Pancreas (tissue), 10 donors: ENCODE measurements at places on chromosomes 16 and 17. TPM values are rescaled to one million over a fixed set of nuclear protein-coding genes. Genes with fewer than 3 reads are reported as not detected.

- no peaks in the 10 kb centered on the region for H3K4me1 ChIP-seq
- H3K4me3 ChIP-seq, result no peak overlapping the region
- H3K27ac ChIP-seq, result no peak overlapping the region
Measured at GRCh38 chr17:76336756-76337412, 16.8 kb downstream of the PRPSAP1 start.

GRCh38 chr17:77233127-77233526 is 92.4 kb downstream of the SEC14L1 start:
- H3K36me3 ChIP-seq, result no peaks in the 10 kb centered on the region
- H3K4me1 ChIP-seq, result no peaks in the 10 kb centered on the region
- no peak overlapping the region for H3K27ac ChIP-seq
- no peaks in the 10 kb centered on the region for H3K27me3 ChIP-seq
- DNase-seq, result no peak
- H3K4me3 ChIP-seq, result no peak overlapping the region

- H3K4me1 ChIP-seq, result no peaks in the 10 kb centered on the region
- H3K27me3 ChIP-seq, result no peaks in the 10 kb centered on the region
- no peak overlapping the region for H3K4me3 ChIP-seq
- peak; percentile 70 for DNase-seq
Measured at GRCh38 chr16:17476414-17477259, 5.9 kb upstream of the XYLT1 start.

DNA sequence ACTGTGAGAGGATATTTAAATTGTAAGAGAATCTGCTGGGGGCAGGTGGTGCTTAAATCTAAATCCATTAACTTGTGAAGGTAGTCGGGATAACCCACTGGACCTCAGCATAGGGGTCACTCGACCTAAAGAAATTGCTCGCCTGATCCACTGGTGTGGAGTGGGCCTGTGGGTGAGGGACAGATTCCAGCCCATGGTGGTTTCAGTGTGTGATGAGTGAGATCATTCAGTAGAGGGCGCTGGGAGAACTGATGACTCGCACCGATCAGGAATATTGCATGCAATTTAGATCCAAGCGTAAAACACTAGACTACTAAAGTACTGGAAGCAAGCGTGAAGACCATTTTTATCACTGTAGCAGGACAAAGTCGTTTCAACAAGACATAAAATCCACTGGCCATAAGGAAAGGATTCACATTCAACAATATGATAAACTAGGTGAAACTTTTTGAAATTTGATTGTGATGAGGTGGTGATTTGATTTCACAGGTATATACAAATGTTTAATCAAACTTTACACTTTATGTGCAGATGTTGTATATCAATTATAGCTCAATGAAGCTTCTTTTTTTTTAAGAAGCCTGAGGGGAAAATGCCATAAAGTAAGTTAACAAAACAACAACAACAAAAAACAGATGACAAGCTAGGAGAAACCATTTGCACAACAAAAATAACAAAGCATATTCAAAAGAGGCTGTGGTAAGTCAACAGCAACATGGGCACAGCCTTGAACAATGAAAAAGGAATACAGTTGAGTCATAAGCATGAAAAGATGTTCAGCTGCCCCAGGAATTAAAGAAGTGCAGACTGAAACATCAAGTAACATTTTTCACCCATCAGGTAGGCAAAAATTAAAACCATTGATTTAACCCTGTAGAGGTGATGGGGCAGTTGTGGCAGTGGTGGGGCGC is 7.5 kb upstream of the TMEM170A start:
- no peaks in the 10 kb centered on the region for H3K36me3 ChIP-seq
- no peak overlapping the region for H3K27ac ChIP-seq
- H3K4me3 ChIP-seq, result no peak overlapping the region
- peak; percentile 66 for DNase-seq
- H3K4me1 ChIP-seq, result no peaks in the 10 kb centered on the region

DNA sequence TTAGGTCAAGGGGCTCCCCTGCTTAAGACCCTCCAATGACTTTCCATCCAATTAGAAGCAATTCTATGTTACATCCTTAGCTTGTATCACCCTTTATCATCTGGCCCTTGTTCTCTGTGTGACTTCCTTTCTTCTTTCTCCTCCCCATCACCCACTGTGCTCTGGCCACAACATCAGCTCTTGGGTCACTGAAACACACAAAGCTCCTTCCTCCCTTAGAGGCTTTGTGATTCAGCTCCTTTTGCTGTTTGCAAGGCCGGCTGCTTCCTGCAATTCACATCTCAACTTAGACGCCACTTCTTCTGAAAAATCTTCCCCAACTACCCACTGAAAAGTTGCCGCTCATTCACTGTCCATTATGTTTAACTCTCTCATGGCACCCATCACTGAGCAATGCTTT is 130.9 kb upstream of the CACNG3 start:
- no peaks in the 10 kb centered on the region for H3K4me1 ChIP-seq
- no peaks in the 10 kb centered on the region for H3K27me3 ChIP-seq
- no peaks in the 10 kb centered on the region for H3K36me3 ChIP-seq

DNA sequence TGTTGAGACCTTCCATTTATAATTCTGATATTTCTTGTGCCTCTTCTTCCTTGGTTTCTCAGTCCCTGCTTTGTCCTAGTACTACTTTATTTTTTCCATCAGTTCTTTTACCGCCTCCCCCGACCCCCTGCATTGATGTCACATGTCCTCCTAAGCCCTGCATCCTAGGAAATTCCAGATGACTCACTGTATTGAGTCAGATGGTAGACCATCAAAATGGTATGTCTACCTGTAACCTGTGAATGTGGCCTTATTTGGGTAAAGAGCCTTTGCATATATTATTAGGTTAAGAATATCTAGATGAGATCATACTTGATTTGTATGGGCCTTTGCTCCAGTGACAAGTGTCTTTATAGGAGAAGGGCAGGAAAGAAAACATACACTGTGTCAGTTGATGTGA is 515.3 kb upstream of the CA10 start:
- H3K27me3 ChIP-seq, result no peaks in the 10 kb centered on the region
- no peak for DNase-seq
- no peaks in the 10 kb centered on the region for H3K36me3 ChIP-seq
- H3K4me1 ChIP-seq, result no peaks in the 10 kb centered on the region
- no peak overlapping the region for H3K27ac ChIP-seq

GRCh38 chr16:80759419-80760162 is 44.8 kb downstream of the CDYL2 start:
- DNase-seq, result no peak
- no peaks in the 10 kb centered on the region for H3K4me1 ChIP-seq
- H3K27ac ChIP-seq, result no peak overlapping the region
- H3K4me3 ChIP-seq, result no peak overlapping the region
- H3K27me3 ChIP-seq, result no peaks in the 10 kb centered on the region

DNA sequence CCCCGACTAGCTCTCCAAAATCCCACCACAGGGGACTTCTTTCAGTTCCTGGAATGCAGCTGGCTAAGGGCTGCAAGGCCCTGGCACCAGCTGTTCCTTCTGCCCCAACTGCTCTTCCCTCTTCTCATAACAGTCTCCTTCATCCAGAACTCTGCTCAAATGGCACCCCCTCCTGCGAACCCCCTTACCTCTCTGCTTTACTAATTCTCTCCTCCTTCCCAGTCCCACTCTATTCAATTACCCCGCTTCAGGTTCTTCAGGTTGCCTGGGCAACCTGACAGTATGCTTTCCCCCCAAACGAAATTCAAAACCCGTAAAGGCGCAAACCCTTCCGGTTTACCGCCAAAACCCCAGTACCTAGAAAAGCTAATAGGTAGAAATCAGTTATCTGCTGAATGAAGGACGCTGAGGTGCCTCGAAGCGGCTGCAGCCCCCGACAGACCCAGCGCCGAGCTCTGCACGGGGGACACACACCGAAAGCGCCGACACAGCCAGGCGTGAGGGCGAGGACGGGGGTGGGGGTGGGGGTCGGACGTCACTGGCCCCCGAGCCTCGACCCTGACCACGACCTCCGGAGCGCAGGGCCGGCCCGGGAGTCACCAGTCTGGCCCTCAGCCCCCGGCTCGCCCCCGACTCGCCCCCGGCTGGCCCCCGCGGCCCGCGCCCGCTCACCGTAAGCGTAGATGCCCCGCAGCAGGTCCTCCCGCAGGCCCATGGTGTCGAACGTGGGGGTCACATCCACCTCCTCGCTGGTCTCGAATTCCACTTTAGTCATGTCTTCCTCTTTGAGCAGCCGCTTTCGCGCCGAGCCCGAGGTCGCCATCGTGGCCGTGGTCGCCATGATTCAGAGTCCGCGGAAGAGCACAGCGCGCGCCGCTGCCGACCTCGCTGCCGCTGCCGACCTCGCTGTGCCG is 550 bp downstream of the EIF4A3 start:
- DNase-seq, result no peak
- H3K27ac ChIP-seq, result peak overlapping the region; percentile 59
- H3K36me3 ChIP-seq, result peaks cover 4% of the 10 kb centered on the region
- peak overlapping the region; percentile 97 for H3K4me3 ChIP-seq

DNA sequence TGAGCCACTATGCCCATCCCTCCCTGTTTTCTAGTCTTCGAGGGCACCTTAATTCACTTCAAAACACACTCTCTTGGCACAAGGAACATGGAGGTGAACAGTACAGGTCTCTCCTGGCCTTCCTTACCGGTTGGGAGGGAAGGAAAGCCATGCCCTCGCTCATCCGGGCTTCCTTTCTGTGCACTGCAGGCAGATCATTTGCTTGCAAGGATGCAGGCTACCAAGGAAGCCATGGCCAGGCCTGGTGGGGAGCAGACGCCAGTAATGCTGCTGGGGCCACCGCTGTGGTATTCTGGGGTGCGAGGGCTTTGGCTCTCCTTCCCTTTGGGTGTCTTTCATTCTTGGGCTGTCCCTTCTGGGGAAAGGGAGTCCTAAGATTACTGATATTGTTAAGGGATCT is 80.8 kb upstream of the DNAJA2 start:
- H3K4me1 ChIP-seq, result no peaks in the 10 kb centered on the region
- no peaks in the 10 kb centered on the region for H3K36me3 ChIP-seq
- no peak overlapping the region for H3K27ac ChIP-seq
- no peaks in the 10 kb centered on the region for H3K27me3 ChIP-seq

GRCh38 chr17:29322363-29322762 is 28.4 kb upstream of the NUFIP2 start:
- no peak overlapping the region for H3K27ac ChIP-seq
- H3K36me3 ChIP-seq, result no peaks in the 10 kb centered on the region
- no peaks in the 10 kb centered on the region for H3K4me1 ChIP-seq
- H3K27me3 ChIP-seq, result no peaks in the 10 kb centered on the region

DNA sequence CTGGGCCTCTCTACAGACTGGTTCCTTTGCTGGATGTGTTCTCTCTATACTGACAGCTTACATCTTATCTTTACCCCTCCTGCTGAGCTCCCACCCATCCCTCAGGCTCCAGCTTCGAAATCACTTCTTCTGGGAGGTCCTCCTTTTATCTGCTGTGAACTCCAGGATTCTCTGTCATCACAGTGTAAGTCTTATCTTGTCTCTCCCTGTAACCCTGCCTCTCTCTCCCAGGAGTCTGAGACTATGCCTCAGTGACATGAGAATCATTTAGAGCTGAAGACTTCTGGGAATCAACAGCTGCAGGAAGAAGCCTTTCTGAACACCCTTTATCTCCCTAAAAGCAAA is 148.1 kb upstream of the HS3ST3A1 start:
- no peaks in the 10 kb centered on the region for H3K4me1 ChIP-seq
- H3K4me3 ChIP-seq, result no peak overlapping the region
- H3K27ac ChIP-seq, result no peak overlapping the region
- DNase-seq, result no peak

- H3K27me3 ChIP-seq, result no peaks in the 10 kb centered on the region
- no peaks in the 10 kb centered on the region for H3K36me3 ChIP-seq
- no peaks in the 10 kb centered on the region for H3K4me1 ChIP-seq
- no peak overlapping the region for H3K4me3 ChIP-seq
- no peak overlapping the region for H3K27ac ChIP-seq
- DNase-seq, result no peak
Measured at GRCh38 chr16:85869206-85869605, 29.8 kb upstream of the IRF8 start.

DNA sequence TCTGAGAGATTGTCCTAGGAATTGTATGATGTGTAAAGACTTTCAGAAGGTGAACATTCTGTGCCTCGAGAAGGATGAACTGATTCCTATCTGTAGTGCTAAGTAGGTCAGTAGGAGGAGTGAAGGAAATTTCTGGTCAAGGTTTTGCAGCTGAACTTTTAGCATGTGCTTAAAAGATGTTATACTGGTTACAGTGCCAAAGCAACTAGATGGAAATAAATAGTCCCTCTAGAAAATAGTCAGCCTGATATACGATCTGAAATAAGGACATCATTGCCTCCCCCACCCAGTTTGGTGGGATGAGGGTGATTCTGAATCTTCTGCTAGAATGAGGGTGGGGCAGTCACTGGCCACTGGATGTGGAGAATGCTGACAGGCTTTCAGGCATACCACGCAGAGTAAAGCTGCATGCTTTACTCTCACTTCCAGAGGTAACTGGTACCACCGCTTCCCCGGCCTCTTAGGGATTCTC is 57.2 kb upstream of the VPS4A start:
- no peaks in the 10 kb centered on the region for H3K4me1 ChIP-seq
- H3K27me3 ChIP-seq, result no peaks in the 10 kb centered on the region
- no peak overlapping the region for H3K27ac ChIP-seq
- DNase-seq, result no peak
- no peak overlapping the region for H3K4me3 ChIP-seq
- H3K36me3 ChIP-seq, result no peaks in the 10 kb centered on the region

TBC1D3G gene
- total RNA-seq, result not detected

AIPL1 gene
- not detected for total RNA-seq

KRT17 gene
- 0.69 TPM for total RNA-seq

IGFALS gene
- 3.8 TPM for total RNA-seq
